ENCODE measurements at places on chromosomes 13 and 19. TPM values are rescaled to one million over a fixed set of nuclear protein-coding genes. Genes with fewer than 3 reads are reported as not detected.

Gene PSG7
- total RNA-seq: not detected

Gene RELB
- 2.9 TPM for total RNA-seq

Gene PSG1
- total RNA-seq: not detected

Gene ANKLE1
- 0.13 TPM for total RNA-seq

Gene LGALS4
- total RNA-seq: 0.86 TPM

Gene ZNF626
- total RNA-seq: 5.9 TPM

Gene PCP2
- total RNA-seq: 3.9 TPM

Measured in Right ventricle myocardium superior (tissue), 1 donor.